ENCODE measurements at places on chromosomes 3 and 15.

DNA sequence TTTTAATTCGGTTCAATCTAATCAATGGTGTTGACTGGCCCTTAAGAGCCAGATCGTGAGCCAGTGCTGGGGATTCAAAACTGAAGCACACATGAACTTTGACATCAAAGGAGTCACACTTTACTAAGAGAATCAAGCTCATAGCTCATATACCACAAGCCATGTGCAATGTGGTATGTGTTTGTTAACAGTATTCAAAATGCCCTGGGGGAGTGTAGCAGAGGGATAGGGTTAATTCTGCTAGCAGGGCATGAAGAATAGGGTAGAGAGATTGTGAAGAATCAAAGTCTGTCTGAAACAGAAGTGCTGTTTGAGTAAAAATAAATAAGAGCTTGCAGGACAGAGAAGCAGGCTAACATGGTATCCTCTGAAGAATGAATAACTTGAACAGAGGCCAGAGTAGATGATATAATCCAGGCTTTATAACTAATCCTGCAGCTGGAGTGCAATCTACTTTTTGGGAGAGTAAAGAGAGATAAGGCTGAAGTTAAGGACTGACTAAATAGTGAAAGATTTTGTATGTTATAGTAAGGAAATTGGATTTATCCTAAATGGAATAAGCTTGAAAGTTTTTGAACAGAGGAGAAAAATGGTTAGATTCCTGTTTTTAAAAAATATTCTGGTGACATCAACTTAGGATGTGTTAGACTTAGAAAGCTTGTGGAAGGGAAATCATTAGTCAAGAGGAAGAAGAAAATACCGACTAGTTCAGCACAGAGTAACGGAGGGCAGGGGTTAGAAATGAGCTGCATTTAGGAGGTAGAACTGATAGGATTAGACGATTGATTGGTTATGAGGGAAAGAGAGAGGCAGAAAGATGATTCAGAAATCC lies 292.0 kb downstream of the NFKBIZ start:
- no peak for DNase-seq

DNA sequence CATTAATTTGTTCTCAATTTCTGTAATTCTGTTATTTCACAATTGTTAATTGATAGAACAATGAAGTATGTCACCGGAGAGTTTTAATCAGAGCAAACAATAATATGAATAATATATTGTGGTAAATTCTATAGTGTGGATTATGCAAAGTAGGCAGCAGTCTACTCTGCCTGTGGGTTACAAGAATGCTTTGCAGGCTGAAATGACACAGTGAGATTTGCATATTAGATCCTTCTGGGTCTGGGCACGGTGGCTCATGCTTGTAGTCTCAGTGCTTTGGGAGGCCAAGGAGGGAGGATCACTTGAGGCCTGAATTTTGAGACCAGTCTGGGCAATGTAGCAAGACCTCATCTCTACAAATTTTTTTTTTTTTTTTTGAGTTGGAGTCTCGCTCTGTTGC lies 12.5 kb downstream of the COPG1 start:
- no peak for DNase-seq

DNA sequence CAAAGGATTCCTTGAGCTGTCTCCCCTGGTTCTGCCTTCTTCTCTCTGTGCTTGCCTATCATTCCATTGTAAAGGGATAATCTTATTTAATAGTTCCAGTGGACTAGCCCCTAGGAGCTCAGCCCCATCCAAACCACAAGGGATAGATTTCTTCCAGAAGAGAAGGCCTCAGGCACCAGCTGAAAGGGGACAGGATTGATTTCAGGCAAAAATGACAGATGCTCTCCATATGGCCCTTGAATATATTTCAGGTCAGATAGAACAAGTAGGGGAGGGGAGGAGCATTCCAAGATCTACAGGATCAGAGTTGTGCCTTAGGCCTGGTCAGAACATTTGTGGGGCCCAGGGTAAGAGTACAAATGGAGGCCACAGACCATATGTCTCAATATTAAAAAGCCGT lies 85.3 kb downstream of the RPLP1 start:
- DNase-seq = no peak

- DNase-seq = no peak
Observed at GRCh38 chr15:65330934-65331645, 26.6 kb downstream of the RNU5B-1 start.

GRCh38 chr3:9884555-9885165 lies 4.6 kb upstream of the CIDEC start:
- peak; percentile 61 for DNase-seq

GRCh38 chr3:134895181-134895580 lies 100.1 kb downstream of the EPHB1 start:
- DNase-seq = no peak

DNA sequence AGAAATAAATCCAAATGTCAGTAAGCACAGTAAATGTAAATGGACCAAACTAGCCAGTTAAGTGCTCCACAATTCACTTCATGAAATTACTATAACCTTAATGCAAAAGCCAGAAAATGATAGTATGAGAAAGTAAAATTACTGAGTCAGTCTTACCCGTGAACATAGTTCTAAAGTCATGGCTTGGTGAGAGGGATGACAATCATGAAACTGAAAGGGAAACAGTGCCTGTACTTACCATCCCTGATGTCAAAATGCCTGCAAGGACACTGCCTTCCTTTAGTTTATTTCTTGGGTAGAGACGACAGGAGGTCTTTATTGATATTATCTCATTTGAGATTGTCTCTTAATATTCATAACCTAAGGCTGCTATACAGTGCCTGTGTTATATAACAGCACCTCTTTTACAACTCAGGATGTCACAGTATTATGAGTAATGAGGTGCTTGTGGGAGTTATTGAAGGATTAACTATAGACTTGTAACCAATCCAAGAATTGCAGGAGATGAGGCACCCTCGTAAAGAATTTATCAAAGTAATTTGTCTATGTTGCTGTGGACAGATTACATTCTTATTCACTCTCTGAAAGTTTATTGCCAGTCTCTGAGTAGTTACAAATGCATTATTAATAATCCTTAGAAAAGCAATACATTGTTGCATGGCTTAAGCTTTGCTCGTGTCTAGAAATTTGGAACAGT lies 142.9 kb upstream of the BFSP2 start:
- DNase-seq = no peak

GRCh38 chr3:111103807-111104206 lies 32.2 kb downstream of the NECTIN3 start:
- DNase-seq = no peak

GRCh38 chr3:43199645-43200306 lies 86.6 kb upstream of the SNRK start:
- DNase-seq = no peak

GRCh38 chr15:65115086-65115485 lies at the start of gene UBAP1L:
Gene UBAP1L, minus strand, starts transcription at chr15:65115200. Its CDS starts 8,985 bp downstream, at chr15:65106215.
- no peak for DNase-seq

- no peak for DNase-seq
Observed at GRCh38 chr3:124633524-124633923, 96.7 kb upstream of the UMPS start.

DNA sequence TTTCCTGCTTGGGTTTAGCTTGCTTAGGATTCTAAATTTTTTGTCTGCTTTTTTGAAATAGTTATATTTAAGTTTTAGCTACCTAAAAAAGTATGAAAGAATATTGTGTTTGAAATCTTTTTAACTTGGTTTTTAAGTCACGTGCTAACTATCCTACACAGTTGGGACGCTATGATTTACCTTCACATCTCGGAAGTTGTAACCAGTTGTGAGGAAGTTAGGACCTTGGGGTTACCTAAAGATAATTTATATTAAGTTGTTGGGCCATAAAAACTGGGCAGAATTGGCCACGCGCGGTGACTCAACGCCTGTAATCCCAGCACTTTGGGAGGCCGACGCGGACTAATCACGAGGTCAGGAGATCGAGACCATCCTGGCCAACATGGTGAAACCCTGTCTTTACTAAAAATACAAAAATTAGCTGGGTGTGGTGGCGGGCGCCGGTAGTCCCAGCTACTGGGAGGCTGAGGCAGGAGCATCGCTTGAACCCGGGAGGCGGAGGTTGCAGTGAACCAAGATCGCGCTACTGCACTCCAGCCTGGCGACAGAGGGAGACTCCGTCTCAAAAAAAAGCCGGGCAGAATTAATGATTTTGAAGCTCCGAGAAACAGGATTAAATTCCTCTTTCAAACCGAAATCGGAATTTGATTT lies 1.0 kb downstream of the ZFAND6 start:
- DNase-seq = no peak

DNA sequence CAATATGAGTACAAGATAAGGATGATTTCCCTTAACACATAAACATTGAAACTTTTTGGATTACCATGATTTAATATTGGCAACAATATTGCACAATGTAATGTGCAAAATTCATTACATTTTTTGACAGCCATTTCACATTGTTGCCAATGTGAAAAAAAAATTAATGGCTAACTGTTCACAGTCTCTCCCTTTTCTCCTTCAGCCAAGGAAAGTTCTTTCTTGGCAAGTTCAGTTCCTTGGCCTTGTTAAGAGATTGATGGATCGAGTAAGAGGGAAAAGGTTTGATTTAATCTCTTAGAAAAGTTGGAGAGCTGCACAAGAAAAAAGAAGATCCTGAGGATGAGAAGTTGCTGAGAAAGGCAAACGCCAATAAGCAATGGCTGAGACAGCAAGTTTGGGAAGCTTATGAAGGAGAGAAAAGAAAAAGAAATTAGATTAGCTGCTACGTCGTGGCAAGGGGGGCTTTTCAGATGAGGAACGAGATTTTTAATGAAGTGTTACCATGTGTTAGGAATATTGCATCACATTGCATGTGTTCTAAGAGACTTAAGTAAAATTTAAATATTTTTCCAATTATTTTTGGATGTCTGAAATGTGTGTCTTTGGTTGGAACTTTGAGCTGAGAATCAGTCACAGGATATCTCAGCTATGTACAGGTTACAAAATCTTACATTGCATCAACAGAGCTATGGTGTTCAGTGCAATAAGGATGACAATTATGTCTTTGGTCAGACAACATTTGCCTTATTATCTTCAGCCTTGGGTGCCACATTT lies 61.4 kb upstream of the ZNF280D start:
- DNase-seq = no peak

DNA sequence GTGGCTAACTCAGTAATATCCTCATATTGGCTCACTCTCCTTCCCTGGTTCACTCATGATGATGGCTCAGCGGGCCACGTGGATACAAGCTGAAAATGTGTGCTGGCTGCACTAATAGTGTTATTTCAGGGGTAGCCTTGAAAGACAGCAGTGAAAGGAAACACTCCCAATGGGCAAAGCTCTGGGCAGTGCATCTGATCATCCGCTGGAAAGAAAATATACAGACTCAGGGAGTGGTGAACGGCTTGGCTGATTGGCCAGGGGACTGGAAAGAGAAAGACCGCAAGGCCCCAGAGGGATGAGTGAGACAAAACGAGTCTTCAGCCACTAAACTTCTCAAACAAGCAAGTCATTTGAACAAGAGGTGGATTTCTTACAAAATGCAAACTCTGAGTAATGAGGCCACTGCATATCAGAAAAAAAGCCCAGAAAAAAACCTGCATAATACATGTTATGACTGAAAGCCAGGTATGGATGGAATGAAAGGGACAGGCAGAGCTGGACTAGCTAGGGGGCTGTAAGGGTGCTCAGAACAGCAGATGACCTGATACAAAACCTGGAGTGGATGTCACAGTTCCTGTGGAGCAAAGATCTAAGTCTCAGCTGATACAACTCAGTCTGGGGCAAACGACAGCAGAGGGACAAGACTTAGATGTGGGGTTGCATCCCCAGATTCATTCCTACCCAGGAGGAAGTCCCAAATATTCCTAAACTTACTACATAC lies 33.3 kb downstream of the CMTM6 start:
- no peak for DNase-seq

DNA sequence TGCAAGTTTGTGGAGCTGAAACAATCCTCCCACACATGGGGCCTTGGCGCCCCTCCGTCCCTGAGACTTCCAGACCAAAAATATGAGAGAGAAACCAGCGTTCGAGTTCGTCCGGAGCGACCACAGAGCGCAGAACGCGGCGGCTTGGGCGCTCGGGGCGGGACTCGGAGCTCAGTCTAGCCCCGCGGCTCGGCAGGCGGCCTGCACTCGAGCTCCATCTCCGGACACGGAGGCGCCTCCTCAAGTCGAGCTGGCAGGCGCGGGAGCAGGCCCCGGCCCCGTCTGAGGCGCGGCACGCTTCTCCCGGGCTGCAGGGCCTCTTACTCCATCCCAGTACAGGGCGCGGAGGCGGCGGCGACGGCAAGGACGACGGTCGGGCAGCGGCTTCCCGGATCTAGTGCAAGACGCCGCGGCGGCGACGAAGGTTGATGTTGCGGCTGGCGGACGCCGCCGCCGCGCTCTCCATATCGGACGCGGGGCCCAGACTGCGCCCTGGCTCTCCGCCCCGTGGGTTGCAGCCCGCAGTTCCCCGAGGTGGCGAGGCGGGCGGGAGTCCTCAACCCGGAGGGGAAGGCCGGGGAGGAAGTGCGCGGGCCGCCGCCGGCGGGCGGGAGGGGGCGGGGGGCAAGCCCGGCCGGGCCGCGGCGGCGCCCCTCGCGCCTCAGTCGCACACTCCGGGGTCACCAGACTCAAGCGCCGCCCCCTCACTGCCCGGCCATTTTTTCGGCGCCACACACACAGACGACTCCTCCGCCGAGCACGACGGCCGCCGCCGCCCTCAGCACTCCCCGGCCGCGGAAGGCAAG lies 674 bp downstream of the MSL2 start:
- DNase-seq = no peak

DNA sequence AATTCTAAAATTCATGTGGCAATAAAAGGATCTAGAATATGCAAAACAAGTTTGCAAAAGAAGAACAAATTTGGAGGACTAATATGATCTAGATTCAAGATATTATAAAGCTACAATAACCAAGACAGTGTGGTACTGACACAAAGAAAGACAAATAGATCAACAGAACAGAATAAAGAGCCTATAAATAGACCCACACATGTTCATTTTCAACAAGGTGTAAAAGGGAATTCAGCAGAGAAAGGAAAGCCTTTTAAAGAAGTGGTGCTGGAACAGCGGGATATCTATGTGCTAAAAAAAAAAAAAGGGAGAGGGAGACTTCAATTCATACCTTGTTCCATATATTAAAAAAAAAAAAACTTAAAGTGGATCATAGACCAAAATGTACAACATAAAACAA lies 149.0 kb downstream of the WDR76 start:
- no peak for DNase-seq

GRCh38 chr3:122079524-122080206 lies 24.5 kb downstream of the CD86 start:
- DNase-seq = no peak

GRCh38 chr3:148395821-148396220 lies 301.9 kb upstream of the AGTR1 start:
- no peak for DNase-seq

GRCh38 chr3:152331018-152331541 lies 62.4 kb downstream of the MBNL1 start:
- peak; percentile 60 for DNase-seq

- peak; percentile 32 for DNase-seq
Observed at GRCh38 chr15:29364426-29365078, 94.9 kb upstream of the NSMCE3 start.

DNA sequence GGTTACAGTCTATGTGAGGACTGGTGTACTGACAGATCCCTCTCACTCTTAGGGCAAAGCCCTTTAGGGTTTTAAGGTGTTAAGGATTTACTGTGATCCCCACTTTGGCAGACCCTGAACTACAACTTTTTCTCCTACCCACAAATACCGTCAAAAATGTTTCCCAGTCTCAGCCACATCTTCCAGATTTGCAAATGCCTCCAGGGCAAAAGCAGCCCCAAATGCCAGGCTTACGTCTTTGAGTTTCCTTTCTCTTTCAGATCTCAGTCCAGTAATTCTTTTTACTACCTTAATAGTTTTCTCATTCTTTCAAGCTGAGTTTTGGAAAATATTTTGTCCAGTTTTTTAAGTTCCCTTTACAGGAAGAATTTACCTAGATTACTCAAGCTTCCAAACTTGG lies 13.4 kb upstream of the ITGA11 start:
- no peak for DNase-seq

Data from AG09309 (cell line).